ENCODE measurements at places on chromosomes 1 and 21.

DNA sequence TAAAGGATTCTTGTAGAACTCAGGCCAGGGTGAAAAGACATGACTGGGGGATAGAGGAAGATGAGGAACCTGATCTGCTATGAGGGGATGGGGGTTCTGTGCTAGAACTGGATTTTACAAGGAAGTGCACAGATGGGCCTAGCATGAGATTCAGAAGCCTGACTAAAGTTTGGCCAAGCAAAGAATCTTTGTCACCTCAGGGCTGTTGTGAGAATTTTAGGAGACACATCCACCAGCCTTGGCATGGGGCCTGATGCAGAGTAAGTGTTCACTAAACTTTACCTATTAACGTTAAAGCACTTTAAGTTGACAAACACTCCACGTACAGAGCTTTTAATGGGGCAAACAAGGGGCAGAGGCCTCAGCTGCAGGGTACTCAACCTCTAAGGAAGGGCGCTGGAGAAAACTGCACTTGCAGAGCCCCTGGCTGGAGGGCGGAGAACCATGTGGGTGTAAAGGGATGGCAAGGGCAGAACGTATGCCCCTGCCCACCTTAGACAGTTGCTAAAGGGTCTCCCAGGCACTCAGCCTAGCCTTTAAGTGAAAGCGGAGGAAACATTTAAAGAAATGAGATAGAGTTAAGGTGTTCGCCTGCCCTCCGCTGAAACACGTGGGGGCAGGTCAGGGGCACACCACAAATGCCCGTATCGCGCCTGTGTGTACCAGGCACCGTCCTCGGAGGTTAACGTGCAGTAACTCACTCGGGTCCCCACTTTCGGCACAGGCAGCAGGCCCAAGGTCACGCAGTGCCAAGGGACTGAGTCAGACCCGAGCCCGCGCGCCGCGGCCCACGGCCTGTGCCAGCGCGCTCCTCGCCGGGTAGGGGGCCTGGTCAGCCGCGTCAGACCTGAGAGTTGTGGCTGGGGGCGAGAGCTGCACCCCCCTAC is 990 bp upstream of the MRPS6 start:
- DNase-seq = no peak

GRCh38 chr1:182643699-182644098 is 39.5 kb upstream of the RGS16 start:
- no peak for DNase-seq

DNA sequence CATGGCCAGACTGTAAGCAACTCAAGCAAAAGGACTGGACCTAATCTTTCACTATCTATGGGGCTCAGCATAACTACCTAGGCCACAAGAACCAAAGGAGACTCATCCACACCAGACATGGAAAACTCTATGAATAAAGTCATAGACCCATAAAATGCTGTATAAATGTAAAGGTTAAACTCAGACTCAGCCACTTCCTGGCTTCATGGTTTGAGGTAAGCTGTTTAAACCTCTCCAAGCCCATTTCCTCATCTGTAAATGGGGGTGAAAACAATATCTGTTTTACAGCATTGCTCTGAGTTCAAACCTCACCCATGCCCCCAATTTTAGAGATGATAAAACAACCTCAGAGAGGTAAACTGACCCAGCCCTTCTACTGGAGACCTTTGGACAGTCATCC is 4.0 kb upstream of the SMIM12 start:
- DNase-seq = no peak

DNA sequence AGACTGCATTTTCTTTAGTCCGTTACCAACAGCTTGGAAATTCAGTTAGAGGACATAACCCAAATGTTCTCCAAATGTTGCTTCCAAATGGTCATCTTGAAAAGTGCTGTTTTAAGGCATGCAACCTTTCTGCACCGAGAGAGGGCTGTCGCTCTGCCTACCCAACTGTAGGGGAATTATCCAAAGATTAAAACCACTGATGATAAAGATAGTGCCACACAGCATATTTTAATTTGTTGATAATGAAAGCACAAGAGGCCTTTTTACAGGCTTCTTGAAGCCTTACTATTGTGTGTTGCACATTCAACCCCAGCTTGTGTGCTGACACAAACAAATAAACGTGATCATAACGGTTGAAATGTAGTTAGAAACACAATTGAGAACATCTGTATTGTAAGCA is 121.5 kb downstream of the LMO4 start:
- no peak for DNase-seq

GRCh38 chr21:46131588-46131837 is 23.9 kb downstream of the FTCD start:
- DNase-seq = no peak

DNA sequence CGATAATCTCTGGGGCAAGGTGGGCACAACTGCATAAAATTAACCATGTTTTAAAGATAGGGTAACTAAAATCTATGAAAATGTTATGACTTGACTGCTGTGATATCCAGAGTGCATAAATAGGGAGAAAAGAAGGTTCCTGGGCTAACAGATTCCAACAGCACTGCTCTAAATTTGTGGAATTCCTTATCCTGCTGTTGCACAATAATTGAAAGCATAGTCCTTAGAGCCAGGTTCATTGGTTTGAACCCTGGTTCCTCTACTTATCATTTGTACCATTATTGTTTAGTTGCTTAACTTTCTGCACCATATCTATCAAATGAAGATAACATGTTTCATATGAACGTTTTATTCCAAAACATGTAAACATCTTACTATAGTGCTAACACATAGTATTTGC is 219.0 kb downstream of the NUF2 start:
- DNase-seq = no peak

- DNase-seq = no peak
These were observed 14.2 kb downstream of the TTC34 start for GRCh38 chr1:2787163-2787911.

DNA sequence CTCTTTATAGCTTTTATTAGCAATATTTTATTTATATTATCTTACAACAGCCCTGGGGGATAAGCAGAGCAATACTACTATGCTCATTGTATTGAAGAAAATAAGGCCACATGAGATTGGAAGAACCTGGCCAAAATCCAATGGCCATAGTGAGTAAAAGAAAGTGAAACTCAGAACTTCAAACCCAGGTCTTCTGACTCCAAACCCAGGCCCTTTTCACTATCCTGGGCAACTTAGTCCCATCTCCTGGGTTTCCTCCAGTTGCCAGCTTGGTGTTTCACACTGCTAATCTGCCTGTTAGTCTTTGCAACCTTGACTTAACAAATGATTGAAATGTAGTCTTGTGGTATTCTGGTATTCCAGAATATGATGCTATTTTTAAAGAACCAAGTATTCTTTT is 22.4 kb upstream of the EXO1 start:
- DNase-seq = no peak

DNA sequence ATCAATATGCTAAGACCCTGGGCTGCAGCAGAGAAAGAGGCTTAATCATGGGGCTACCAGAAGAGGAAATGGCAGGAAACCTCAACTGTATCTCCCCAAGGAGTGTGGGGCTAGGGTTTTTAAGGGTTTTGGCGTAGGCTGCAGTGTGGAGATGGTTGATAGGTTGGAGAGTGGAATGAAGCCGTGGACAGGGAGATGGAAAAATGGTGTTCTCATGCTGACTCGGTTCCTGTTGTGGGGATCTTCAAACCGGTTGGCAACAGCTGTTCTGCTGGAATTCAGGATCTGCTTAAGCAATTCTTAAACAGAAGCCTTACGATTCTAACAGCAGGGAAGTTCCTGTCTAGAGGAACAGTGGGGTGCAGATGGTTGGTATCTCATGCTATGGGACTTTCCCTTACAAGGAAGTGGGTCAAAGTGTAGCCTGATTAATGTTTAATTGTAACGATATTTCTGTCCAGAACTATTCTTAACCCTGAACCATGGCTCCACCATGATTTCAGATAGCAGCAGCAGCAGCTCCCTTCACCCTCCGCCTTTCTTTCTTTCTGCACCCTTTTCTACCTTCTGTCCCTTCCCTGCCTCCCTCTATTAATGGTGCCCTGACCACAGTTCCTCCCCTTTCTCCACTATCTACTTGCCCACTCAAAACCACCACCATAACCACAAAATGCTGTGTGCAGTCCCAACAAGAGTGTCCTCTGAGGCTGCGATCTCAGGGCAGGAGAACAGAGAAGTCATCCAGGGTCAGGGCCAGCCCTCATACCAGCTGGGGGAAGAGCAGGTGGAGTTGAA is 30.8 kb downstream of the RSPH1 start:
- DNase-seq = no peak
